ENCODE measurements at places on chromosomes 3 and 15. TPM values are rescaled to one million over a fixed set of nuclear protein-coding genes. Genes with fewer than 3 reads are reported as not detected.

DNA sequence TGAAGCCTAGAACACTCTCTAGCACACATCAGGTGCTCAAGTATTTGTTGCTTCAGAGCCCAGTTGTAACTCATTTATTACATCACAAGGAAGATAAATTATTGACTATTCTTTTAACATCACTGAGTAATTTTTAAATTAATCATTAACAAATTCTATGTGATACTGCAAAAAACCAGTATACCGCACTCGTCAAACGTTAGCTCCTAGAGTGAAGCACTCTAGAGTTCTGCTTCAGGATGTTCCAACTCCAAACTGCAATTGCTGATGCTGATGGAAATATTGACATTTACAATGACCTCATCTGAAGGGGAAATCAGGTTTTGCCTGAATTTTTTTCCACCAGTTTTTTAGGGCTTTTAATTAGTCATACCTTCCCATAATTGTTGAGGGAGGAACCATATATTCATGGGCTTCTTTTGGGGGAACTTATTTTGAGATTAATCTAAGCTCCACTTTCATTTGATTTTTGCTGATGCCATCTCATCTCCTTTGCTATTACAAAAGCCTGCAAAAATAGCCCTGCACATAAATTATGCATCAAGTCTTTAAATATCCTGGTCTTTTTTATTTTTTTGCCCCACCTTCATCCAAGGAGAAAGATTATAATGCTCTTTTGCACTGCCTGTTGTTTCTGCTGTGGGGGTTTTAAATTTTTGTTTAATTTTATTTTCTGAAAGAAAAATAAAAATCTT lies 123.0 kb upstream of the STAC start:
- no peak for DNase-seq

- no peak for DNase-seq
Observed at GRCh38 chr3:104676241-104676640, 690.5 kb upstream of the ALCAM start.

GRCh38 chr15:46556010-46556409 lies 921.2 kb downstream of the SQOR start:
- DNase-seq: no peak

- DNase-seq: no peak
Observed at GRCh38 chr3:51712963-51713362, 6.1 kb downstream of the GRM2 start.

- DNase-seq: no peak
Observed at GRCh38 chr3:32373844-32374243, 17.8 kb upstream of the CMTM7 start.

DNA sequence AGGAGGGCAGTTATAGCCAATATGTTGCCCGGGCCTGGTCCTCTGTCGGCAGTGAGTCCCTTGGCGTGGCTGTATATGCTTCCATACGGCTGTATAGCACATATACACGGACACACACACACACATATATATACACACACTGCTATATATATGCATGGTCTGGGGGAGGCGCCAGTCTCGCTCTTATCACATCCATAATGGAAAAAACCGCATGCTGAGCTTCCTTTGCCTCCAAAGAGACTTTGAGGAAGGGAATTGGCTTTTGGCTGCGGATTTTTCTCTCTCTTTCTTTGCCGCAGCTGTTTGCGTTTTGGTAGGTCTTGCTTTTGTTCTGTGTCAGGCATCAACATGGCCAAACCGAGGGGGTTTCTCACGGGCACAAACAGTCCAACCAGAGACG lies 11.3 kb upstream of the TMEM115 start:
- DNase-seq: no peak

DNA sequence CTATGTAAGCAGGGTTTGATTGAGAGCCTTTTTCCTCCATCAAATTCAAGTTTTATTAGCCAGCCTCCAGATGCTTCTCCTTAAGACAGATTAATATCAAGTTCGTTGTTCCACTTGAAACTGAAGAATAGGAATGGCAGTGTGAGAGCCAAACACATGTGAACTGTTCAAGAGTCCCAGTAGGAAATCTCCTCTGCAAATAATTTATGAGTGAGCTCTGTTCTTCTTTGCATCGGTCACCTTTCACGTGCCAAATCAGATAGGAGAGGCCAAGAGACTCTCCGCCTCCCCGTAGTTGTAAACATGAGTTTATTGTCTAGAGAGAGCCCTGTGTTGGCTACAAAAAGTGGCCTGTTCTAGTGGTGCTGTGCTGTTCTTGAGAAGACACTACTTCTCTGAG lies 372.1 kb upstream of the NR2F2 start:
- DNase-seq: no peak

The UBE3A gene
- total RNA-seq: 70.2 TPM

The CGNL1 gene
- 50.1 TPM for total RNA-seq

The CLRN1 gene
- total RNA-seq: not detected

The LRRC58 gene
- 16.9 TPM for total RNA-seq

The MSL2 gene
- total RNA-seq: 10.0 TPM

All from pulmonary artery endothelial cell (primary cell).